Daoy (cell line): ENCODE measurements at places on chromosomes 12 and 14. TPM values are rescaled to one million over a fixed set of nuclear protein-coding genes. Genes with fewer than 3 reads are reported as not detected.

MMP19 gene
- total RNA-seq, result 6.9 and 8.4 TPM in 2 replicates

VPS29 gene
- total RNA-seq, result 71.2 and 93.4 TPM in 2 replicates

MRPS35 gene
- total RNA-seq, result 115 and 149 TPM in 2 replicates

BHLHE41 gene
- 25.3 and 29.1 TPM in 2 replicates for total RNA-seq

WIF1 gene
- 0.29 TPM in 1 of 2 replicates, not detected in the other for total RNA-seq

B4GALNT1 gene
- total RNA-seq, result 36.5 and 60.9 TPM in 2 replicates

PPHLN1 gene
- 84.1 and 91.9 TPM in 2 replicates for total RNA-seq

KCNA5 gene
- not detected in 2 replicates for total RNA-seq

AHNAK2 gene
- 10.4 and 10.5 TPM in 2 replicates for total RNA-seq

KSR2 gene
- total RNA-seq, result 0.15 and 0.29 TPM in 2 replicates

RNFT2 gene
- 4.6 and 11.4 TPM in 2 replicates for total RNA-seq

ANO4 gene
- 3.4 and 5.9 TPM in 2 replicates for total RNA-seq

ARL6IP4 gene
- 252 and 278 TPM in 2 replicates for total RNA-seq

C12orf50 gene
- total RNA-seq, result not detected in 2 replicates

TEX22 gene
- total RNA-seq, result 0.29 and 1.3 TPM in 2 replicates

IQSEC3 gene
- 0.06 and 0.15 TPM in 2 replicates for total RNA-seq

LTB4R2 gene
- total RNA-seq, result 6.9 and 16.7 TPM in 2 replicates

ACOT4 gene
- 0.39 and 1.1 TPM in 2 replicates for total RNA-seq

C14orf180 gene
- not detected in 2 replicates for total RNA-seq

PDE3A gene
- 0.17 and 0.57 TPM in 2 replicates for total RNA-seq

GNG2 gene
- total RNA-seq, result 8.6 and 10.2 TPM in 2 replicates

AJUBA gene
- 70.2 and 94.8 TPM in 2 replicates for total RNA-seq

PLEKHH1 gene
- total RNA-seq, result 2.1 and 3.3 TPM in 2 replicates

BIN2 gene
- not detected in 2 replicates for total RNA-seq

KRT78 gene
- total RNA-seq, result 1.2 TPM in 1 of 2 replicates, not detected in the other

ARF3 gene
- 69.3 and 118 TPM in 2 replicates for total RNA-seq
